ENCODE measurements at places on chromosomes 7 and 10. TPM values are rescaled to one million over a fixed set of nuclear protein-coding genes. Genes with fewer than 3 reads are reported as not detected.

The SPDYE9 gene
- not detected for total RNA-seq

The TMEM229A gene
- total RNA-seq: not detected

DNA sequence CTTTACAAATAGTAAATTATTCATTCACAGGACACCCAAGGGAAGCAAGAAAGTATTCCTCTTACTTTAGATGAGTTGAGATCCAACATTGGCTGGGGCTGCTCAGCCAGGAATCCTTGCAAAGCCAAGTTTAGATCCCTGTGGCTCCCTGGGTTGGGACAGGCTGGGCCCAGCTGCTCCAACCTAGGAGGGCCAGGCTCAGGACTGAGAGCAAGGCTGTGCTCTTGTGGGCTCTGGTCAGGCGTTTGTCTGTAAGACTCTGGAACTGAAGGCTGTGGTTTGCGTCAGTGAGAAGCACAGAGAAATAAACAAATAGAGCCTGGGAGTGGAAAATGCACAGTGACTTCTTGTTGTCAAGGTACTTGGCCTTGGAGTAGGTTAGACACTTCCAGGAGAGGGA lies 53.2 kb upstream of the TMEM273 start:
- DNase-seq: no peak
- H3K4me3 ChIP-seq: no peak overlapping the region
- H3K4me1 ChIP-seq: no peaks in the 10 kb centered on the region
- no peaks in the 10 kb centered on the region for H3K36me3 ChIP-seq
- H3K27me3 ChIP-seq: peaks cover 7% of the 10 kb centered on the region

The SFTPA1 gene
- not detected for total RNA-seq

- no peaks in the 10 kb centered on the region for H3K36me3 ChIP-seq
- no peaks in the 10 kb centered on the region for H3K4me1 ChIP-seq
- no peaks in the 10 kb centered on the region for H3K27me3 ChIP-seq
- H3K27ac ChIP-seq: no peak overlapping the region
- H3K4me3 ChIP-seq: no peak overlapping the region
Measured at GRCh38 chr7:80770675-80771081, 132.2 kb downstream of the CD36 start.

GRCh38 chr10:122323941-122324675 lies 50.4 kb upstream of the PLEKHA1 start:
- peaks cover 48% of the 10 kb centered on the region for H3K27me3 ChIP-seq
- H3K4me3 ChIP-seq: no peak overlapping the region
- H3K27ac ChIP-seq: no peak overlapping the region
- DNase-seq: no peak
- H3K4me1 ChIP-seq: no peaks in the 10 kb centered on the region

GRCh38 chr7:157602581-157602980 lies 265.8 kb downstream of the DNAJB6 start:
- no peaks in the 10 kb centered on the region for H3K36me3 ChIP-seq
- peaks cover 4% of the 10 kb centered on the region for H3K4me1 ChIP-seq
- DNase-seq: no peak
- no peaks in the 10 kb centered on the region for H3K27me3 ChIP-seq
- no peak overlapping the region for H3K4me3 ChIP-seq
- H3K27ac ChIP-seq: no peak overlapping the region

GRCh38 chr7:38070718-38071117 lies 107.3 kb upstream of the STARD3NL start:
- DNase-seq: no peak
- H3K4me3 ChIP-seq: no peak overlapping the region
- H3K4me1 ChIP-seq: no peaks in the 10 kb centered on the region
- no peak overlapping the region for H3K27ac ChIP-seq
- no peaks in the 10 kb centered on the region for H3K36me3 ChIP-seq

DNA sequence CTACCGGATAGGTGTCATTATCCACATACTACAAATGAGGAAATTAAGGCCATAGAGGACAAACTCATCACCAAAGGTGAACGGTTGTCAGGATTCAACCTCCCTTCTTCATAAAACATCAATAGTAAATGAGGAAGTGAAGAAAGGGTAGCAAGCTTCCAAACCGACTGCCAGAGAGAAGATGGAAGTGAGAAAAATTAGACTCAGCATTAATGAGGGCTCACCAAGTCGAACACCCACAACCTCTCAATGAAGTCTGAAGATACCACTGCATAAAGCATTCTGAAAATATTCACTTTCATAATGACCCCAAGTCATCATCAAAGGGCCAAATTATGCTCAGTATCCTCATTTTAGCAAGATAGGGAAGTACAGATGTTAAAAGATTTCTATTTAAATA lies 29.6 kb downstream of the ABCB4 start:
- H3K27ac ChIP-seq: no peak overlapping the region
- no peaks in the 10 kb centered on the region for H3K4me1 ChIP-seq
- DNase-seq: no peak
- H3K27me3 ChIP-seq: peaks cover 21% of the 10 kb centered on the region
- no peak overlapping the region for H3K4me3 ChIP-seq
- no peaks in the 10 kb centered on the region for H3K36me3 ChIP-seq

The SLC12A9 gene
- total RNA-seq: 20.1 TPM

- H3K27me3 ChIP-seq: no peaks in the 10 kb centered on the region
- peaks cover 21% of the 10 kb centered on the region for H3K36me3 ChIP-seq
- peaks cover 64% of the 10 kb centered on the region for H3K4me1 ChIP-seq
- no peak overlapping the region for H3K4me3 ChIP-seq
- no peak overlapping the region for H3K27ac ChIP-seq
Measured at GRCh38 chr7:92794391-92794790, 42.0 kb downstream of the CDK6 start.

DNA sequence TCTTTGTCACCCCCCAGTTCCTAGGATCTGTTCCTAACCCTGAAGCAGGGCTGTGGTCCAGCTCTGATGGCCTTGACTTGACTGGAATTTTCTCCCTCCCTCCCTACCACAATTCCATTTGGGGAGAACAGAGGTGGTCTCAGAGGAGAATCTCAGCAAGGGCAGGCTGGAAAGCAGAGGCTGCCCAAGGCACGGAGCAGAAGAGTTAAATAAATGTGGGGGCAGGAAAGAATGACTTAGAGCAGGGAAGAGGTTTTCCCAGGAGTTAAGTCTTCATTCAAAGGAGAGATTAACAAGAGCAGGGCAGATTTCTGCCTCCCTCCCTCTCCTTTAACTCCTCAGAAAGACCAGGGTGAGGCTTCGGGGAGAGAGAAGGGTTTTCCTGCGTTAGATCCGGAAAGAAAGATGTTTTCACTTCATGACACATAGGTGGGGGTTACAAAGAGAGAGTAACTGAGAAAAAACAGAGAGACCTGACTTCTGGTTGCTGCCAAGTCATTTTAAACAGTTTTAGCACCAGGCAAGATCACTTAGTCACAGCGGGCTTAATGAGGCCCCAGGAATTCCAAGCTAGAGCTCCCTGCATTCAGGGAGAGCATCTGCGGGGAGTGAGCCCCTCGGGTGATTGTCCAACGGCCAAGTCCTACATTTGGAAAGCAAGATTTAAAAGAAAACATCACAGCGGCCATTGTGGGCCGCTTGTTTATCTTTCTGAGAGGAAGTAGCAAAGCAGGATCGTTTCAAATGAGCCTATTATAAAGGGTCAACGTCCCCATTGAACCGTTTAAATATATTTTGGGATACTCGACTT lies 78.7 kb downstream of the ARHGAP22 start:
- no peaks in the 10 kb centered on the region for H3K4me1 ChIP-seq
- no peaks in the 10 kb centered on the region for H3K36me3 ChIP-seq
- no peak for DNase-seq
- peaks cover 42% of the 10 kb centered on the region for H3K27me3 ChIP-seq

- H3K36me3 ChIP-seq: no peaks in the 10 kb centered on the region
- no peak overlapping the region for H3K4me3 ChIP-seq
- no peak for DNase-seq
- H3K27me3 ChIP-seq: no peaks in the 10 kb centered on the region
Measured at GRCh38 chr7:87310790-87311419, 34.6 kb upstream of the CROT start.

DNA sequence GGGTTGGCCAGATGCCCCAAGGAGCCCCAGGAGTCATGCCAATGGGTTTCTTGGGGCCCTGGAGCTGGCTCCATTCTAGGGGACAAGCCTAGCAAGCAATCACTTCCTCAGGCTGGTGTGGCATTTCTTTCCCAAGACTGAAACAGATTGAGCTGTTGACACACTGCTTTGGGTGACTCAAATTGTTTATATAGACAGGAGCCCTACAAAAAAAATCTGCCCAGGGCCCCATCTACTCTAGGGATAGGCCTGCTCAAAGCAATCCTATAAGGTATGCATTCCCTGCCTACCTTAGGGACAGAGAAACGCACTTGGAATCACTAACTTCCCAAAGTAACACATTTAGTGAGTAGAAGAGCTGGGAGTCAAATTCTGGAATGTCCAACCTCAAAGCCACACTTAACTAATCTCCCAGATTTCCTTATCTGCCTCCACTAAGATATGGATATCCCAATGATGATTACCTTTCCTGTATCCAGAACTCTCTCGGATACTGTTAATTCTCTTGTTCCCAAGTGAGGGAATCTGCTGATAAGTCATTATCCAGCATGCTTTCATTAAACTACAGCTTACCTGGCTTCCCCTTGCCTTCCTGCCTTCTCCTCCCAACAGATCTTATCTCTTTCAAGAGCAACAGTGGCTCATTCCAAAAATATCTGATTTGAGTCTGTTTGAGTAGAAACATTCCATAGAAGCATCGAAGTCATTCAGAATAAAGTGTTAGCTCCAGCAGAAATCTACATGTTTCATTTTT lies 3.1 kb downstream of the ABLIM1 start:
- no peak for DNase-seq
- no peak overlapping the region for H3K4me3 ChIP-seq
- H3K27ac ChIP-seq: no peak overlapping the region
- H3K36me3 ChIP-seq: no peaks in the 10 kb centered on the region
- H3K27me3 ChIP-seq: peaks cover 4% of the 10 kb centered on the region

GRCh38 chr10:101843032-101844021 lies at the start of gene KCNIP2:
Gene KCNIP2 (minus strand): TSS chr10:101843800. CDS start chr10:101843568, 232 bp downstream.
- no peak within 1 kb of the TSS for H3K27ac ChIP-seq
- peak within 1 kb of the TSS; percentile 81 for H3K4me3 ChIP-seq
- peaks cover 25% of the 10 kb centered on the region for H3K27me3 ChIP-seq
- DNase-seq: peak; percentile 68
- H3K4me1 ChIP-seq: peaks cover 50% of the 10 kb centered on the region

- H3K4me3 ChIP-seq: no peak overlapping the region
- no peaks in the 10 kb centered on the region for H3K36me3 ChIP-seq
- no peaks in the 10 kb centered on the region for H3K27me3 ChIP-seq
- no peak for DNase-seq
Measured at GRCh38 chr10:24944512-24945255, 7.7 kb downstream of the PRTFDC1 start.

The KLLN gene
- total RNA-seq: 0.22 TPM

The SPDYE8 gene
- total RNA-seq: not detected

DNA sequence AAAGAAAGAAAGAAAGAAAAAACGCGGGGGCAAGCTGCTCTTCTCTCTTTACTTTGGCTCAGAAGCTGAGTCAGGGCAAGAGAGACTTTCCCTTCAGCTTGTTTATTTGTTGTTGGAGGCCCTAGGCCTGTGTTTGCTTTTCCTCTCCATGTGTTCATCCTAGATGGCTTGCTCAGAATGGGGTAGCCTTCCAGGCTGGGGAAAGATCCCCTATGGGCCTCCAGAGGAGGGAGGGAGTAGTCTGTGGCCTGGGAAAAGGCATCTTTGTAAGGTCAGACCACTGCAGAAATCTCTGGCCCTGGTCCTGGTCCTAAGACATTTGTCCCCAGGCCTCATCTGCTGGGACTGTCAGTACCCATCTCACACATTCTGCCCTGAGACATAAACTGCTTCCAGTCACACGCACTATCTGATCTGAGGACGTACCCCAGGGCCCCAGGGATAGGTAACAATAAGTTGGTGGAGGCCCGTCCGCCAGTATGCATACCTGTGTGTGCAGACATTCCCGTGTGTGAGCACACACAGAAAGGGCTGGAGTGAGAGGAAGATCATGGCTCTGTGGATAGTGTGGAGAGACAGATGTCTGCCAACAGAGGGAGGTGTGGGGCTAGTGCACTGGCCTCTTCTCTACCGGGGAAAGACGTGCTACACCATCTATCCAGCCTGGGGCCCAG lies 4.9 kb upstream of the SCD start:
- no peaks in the 10 kb centered on the region for H3K36me3 ChIP-seq
- peaks cover 29% of the 10 kb centered on the region for H3K4me1 ChIP-seq
- H3K27ac ChIP-seq: no peak overlapping the region
- peaks cover 5% of the 10 kb centered on the region for H3K27me3 ChIP-seq
